ENCODE measurements at places on chromosomes 2 and 18.

DNA sequence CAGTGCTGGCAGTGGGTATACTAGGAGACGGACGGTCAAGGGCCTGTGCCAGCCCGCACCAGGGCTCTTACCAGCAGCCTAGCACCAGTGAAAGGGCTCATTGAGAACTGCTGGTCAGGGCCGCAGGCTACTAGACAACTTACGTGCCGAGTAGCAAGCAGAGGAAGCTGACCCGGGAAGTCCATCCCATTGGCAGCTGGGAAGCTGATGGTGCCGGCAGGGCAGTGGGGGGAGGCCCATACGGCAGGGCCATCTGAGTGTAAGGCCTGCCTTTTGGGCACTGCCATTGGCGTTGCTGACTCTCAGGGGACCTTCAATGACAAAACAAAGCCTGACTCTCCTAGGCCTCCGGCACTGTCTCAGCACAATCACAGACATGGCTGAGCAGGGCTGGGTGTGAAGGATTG lies 20.6 kb downstream of the EFR3B start:
- no peak for DNase-seq

GRCh38 chr2:113124181-113124961 lies 3.0 kb upstream of the IL1RN start:
- no peak for DNase-seq

GRCh38 chr2:102033031-102033749 lies 41.4 kb downstream of the IL1R2 start:
- DNase-seq = no peak

GRCh38 chr2:228556717-228557116 lies 375.2 kb upstream of the SPHKAP start:
- no peak for DNase-seq

DNA sequence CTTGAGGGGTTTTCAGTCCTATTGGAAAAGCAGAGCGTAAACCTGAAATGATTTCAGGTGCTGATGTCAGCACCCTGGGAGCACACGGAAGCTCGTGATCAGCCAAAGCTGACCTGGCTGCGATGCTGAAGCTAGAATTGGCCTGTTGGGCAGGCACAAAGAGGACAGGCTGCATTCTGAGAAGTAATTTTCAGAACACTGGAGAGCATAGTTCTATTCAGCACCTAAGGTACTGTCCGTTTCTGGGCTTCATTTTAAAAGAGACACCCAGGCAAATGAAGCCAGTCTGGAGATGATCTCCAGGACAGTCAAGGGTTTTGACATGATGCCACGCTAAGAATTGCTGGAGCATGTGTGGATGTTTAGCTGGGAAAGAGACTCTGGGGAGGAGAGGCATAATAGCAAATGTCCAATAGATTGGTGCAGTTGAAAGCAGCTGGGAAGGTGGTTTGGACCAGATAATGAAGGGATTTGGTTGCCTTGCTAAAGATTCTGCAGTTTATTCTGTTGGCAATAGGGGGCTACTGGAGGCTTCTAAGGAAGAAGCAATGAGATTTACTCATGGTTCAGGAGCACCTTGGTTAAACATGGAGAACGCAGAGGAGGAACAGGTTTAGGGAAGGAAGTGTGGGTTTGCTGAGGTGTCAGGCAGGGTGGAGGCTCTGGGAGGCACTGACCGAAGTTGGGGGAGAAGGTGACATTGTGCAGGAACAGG lies 86.6 kb downstream of the ACOXL start:
- DNase-seq = no peak

GRCh38 chr2:234768608-234769196 lies 183.1 kb upstream of the SH3BP4 start:
- no peak for DNase-seq

DNA sequence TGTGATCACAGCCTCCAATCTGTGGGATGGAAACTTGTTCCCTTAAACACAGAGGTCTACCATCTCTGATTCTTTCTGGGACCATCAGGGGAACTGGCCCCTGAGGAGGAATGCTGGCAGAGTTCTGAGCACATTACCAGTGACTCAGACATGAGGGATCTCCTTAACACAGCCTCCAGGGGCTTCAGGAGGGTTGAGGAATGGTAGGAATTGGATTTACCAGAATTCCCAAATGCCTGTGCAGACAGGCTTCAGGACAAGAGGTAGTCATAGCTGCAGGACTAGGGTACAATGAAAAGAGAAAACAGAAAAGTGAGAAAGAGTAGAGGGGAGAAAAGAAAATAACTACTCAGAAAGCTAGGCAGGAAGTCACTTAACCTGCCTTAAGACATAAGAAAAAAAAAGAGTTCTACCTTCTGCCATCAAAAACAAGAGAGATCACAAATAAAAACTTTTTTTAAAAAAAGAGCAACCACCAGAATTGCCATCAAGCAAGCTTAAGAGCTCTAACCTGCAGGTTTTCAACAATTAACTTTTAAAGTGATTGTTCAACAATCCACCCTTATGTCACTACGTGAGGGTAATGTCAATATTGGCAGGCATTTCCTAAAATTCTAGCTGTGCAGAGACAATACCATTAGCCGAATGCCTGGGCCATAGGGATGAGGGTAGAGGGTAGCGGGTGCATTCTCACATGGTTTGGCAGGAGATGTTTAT lies 524.4 kb downstream of the BCL11A start:
- no peak for DNase-seq

- no peak for DNase-seq
Measured at GRCh38 chr2:120230515-120231471, 7.6 kb upstream of the TMEM185B start.

GRCh38 chr2:47010176-47010575 lies 94.6 kb upstream of the MCFD2 start:
- no peak for DNase-seq

- DNase-seq = no peak
Measured at GRCh38 chr2:129641371-129641770, 338.1 kb upstream of the RAB6C start.

- no peak for DNase-seq
Measured at GRCh38 chr2:131126436-131126835, 21.3 kb downstream of the PLEKHB2 start.

DNA sequence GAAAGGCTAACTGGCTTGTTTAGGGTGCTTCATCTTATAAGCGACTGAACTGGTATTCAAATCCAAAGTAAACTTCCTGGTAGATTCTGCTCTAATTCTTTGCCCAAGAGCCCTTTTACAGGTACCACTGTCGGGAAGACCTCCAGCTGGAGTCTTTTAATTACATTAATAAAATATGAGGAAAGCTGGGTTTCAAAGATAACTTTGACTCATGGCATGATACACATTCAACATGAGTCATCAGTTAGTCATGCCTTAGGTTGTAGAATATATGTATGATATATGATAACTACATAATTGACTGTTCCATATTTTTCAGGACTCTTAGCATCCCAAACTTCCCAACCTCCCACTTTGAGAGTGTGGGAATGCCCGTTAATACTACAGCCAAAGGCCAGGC lies 32.3 kb downstream of the ZCCHC2 start:
- DNase-seq = no peak

GRCh38 chr2:156896294-156896693 lies 361.2 kb upstream of the GALNT5 start:
- DNase-seq = no peak

DNA sequence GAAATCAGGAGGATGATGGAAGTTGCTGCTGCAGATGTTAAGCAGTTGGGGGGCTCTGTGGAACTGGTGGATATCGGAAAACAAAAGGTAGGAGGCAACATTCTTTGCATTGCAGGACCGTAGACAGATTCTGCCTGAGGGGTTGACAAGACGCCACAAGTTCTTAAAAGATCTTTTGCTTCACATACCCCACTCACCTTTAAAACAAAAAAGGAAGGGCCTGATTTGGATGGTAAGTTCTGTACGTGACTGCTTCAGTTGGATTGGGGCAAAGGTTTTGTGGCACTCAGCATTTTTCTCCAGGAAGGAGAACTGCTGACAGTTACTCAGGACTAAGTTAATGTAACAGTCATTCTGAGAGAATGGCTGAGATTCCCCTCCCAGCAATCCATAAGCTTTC lies 5.2 kb downstream of the CNDP2 start:
- no peak for DNase-seq

DNA sequence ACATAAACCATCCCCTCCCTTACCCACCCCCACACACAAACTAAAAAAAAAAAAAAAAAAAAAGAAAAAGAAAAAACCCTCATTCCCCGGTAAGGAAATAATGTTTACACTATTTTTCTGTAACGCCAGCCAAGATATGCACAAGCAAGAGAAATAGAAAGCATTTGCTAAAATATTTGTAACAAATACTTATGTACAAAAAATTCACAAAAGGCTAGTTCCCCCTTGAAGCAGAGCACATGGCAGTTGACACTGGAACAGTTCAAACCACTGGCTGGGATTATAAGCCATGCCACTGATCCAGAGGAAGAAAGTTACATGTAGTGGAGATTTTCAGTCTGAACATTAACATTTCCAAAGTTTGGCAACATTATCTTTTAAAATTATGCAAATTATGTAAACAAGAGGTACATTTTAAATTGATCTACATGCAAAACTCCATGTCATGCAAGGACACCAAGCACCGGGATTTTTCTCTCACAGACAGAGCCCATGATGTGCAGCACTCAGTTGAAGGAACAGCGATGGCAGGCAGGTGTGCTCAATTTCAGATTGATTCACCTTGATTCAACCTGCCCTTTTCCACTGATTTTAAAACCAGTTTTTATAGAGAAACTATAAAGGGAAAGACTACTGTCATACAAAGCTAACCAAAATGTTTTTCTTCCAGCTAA lies 21.4 kb downstream of the PNO1 start:
- DNase-seq = no peak

DNA sequence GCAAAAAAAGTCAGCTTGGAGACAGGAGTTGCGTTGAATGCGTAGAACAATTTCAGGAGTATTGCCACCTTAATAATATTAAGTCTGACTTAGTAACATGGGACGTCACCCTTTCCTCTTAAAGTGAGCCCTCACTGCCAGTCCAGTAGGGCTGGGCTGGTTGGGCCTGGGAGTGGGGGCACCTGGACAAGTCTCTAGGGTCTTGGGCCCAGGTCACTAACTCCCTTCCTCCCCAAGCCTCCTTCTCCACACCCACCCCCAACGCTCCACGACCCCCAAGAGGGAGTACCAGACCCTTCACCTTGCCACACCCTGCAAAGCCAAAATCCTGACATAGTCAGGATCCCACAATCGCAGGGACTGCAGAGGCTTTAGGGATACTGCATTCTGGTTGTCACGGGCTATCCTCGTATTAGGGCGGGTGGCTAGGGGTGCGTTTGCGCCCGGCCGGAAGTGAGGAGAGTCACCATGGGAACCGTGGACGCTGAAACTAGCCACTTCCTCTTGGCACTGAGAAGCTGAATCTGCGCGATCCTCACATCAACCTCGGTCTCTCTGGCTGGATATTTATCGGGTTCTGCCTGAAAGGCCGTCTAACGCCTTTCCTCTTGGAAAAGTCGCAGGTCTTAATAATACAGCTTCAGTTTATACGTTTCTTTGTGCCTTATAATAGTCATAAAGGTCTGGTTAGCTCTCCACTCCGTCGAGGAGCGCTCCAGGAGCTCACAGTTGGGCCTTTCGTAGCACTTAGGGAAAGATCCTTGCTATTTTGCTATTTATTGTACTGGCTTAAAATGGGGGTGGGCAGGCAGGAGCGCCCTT lies 10.3 kb upstream of the CXXC1 start:
- DNase-seq = peak; percentile 72

DNA sequence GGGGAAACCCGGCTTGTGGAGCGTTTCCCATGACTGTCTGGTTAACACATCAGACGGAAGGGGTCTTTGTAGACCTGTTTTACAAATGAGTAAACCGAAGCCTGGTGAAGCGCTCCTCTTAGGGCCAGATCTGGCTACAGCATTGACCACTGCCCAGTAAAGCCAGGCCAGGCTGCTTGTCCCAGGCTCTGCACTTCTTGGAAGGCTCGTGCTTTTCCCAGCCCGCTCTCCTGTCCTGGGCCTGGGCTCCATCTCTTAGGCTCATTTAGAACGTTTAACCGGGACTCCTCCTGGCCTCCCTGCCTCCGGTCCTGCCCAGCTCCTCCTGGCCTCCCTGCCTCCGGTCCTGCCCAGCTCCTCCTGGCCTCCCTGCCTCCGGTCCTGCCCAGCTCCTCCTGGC lies 4.8 kb downstream of the GPC1 start:
- DNase-seq = no peak

DNA sequence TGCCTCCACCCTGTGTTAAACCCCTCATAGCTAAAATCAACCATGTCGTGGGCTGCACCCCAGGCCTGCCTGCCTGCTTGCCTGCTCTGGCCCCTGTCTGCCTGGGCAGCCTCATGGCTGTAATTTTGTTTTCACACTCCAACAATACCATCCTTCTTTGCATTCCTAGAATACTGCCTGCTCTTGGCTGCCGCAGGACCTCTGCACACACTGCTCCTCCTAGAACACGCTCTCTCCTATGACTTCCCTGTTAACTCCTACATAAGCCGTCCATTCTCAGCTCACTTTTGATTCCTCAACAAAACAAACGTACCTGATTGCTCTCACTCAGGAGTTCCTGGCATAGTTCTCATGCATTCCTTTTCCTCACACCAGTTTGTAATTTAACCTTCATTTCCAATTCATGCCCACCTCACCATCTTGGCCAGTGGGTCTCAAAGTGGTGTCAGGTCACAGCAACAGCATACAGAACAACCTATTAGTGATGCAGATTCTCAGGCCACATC lies 2.5 kb downstream of the UXS1 start:
- no peak for DNase-seq

- DNase-seq = no peak
Measured at GRCh38 chr18:45916302-45916701, 50.8 kb downstream of the EPG5 start.

- DNase-seq = peak; percentile 36
Measured at GRCh38 chr2:190470256-190470826, 62.2 kb downstream of the MFSD6 start.

- no peak for DNase-seq
Measured at GRCh38 chr18:8724452-8724851, 19.1 kb downstream of the MTCL1 start.

GRCh38 chr18:22459491-22459890 lies 41.8 kb upstream of the CTAGE1 start:
- no peak for DNase-seq

DNA sequence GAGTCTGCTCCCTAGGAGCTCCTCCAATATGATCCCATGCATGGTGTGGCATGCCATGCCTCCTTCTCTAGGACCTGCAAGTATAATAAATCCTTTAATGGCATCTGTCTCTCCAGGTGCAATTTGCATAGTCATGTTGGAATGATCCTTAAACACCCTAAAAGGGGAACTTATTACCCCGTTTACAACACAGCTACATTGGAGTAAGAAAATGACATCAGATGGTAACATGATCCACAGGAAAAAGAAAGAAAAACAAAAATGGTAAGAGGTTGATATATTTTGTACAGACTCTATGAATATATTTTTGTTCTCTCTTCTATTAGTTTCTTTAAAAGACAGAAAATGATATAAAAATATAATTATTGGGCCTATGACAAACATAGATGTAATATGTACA lies 79.0 kb downstream of the CRACDL start:
- DNase-seq = no peak

Measured in NCI-H1105 treated with DMSO at 0.1 percent for 48 hours (cell line).